ENCODE measurements at places on chromosomes 5 and 9.

GRCh38 chr5:132770476-132771159 is 6.4 kb downstream of the SEPTIN8 start:
- no peak for DNase-seq

DNA sequence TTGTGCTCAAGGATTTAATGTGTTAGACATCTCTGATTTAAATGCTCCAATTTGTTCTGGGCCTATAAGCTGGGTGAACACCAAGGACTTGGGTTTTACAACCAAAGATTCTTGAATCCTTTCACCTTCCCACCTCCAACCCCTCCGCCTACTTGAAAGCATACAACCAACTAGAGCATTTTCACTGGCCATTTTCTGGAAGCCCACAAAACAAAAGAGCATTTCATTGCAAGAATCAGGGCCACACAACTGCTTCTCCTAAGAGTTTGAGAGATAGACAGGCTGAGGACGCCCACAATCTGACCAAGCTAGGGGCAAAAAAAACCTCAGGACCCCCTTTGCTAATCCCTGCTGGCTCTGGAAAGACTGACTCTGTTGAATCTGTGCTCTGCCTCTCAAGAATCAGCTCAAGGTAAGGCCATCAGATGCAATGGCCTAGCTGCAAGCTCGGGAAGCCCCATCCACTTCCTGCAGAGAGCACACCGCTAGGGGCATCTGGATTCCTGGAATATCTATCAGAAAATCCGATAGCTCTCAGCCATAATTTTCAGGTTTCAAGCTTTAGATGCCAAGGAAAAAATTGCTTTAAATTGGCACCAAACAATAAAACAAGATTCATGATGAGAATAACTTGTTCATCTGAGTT is 57.7 kb downstream of the RETREG1 start:
- no peak for DNase-seq

DNA sequence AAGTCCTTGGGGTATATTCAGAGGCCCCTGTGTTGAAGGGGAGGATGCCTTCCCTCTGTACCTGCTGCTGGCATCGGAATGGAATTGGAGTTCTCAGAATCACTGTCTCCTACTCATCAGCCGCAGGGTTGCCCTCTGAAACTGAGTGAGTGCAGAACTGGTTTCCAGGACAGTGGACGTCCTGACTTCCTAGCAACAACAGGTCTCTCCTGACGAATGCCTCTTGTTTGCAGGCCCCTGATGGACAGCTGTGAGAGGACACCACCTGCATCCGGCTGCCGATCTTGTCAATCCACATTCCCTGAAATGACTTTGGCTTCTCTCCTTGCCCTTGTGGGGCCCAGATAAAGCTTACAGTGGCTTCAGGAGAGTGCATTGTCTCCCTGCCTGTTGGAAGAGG is 274.5 kb downstream of the NSG2 start:
- no peak for DNase-seq

DNA sequence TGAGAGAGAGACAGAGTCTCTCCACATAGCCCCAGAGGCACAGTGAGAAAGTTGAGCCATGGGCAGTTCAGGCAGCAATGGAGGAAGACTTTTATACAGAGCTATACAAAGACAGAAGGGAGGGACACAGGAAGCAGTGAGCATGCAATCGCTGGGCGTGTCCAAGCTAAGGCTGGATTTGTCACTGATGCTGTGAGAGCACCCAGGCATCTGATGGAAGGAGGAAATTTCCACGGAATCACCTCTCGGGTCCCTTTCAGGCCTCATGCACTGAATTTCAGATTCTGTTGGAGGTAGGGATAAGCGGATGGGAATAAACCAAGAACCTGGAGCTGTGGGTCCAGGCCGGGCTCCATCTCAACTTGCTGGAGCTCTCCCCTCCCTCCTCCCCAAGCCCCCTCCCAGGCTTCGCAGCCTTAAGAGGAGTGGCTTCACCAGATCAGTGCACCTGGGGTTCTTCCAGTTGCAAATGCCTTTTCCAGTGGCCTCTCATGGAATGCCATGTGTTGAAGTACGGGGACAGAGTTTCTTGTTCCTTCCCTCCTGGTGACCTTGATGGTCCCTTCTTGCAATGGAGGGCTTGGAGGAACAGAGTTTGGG is 114.8 kb upstream of the ALDH1B1 start:
- no peak for DNase-seq

- DNase-seq: no peak
Observed at GRCh38 chr5:10792336-10792735, 31.3 kb upstream of the DAP start.

DNA sequence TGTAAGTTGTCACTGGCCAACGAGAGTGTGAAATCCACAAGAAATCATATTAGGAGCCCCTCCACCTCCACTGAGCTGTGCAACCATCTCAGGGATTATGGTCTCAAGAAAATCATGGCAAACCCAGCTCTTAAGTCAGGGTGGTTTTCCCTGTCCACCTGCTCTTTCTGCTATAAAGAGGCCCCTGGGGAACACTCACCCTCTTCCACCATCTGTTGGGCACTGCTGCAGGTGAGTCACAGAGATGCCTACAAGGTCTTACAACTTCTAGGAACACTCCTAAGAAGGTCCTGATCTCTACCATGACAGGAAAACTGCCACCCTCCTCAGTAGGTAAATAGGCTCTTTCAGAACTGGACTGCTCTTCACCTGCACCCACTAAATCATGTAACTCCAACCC is 61.8 kb downstream of the DRD1 start:
- no peak for DNase-seq

- DNase-seq: no peak
Observed at GRCh38 chr9:129347316-129348120, 169.5 kb upstream of the IER5L start.

GRCh38 chr9:115883467-115884329 is 269.9 kb upstream of the PAPPA start:
- DNase-seq: peak; percentile 0

GRCh38 chr5:73994963-73995362 is 369.0 kb downstream of the ARHGEF28 start:
- no peak for DNase-seq
